ENCODE measurements at places on chromosomes 4 and X.

DNA sequence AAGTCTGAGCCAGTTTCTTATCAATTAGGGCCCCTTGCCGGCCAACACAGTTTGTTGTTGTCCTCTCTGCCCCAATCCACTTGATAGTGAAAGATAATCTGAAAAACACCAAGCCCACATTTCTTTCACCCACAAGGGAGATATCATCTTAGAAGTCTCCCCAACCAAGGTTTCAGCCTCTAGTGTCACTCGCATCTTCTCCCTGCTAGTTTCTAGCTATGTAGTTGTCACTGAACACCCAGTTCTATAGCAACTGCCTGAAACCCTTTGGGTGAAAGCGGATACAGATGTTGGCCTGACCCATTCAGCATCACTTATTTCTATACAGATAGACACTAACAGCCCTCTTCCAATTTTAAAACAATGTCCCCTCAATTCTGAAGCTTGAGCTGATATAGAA, 116.3 kb downstream of the BMP15 start:
- no peak for DNase-seq

GRCh38 chr4:48667148-48667547, 112.9 kb downstream of the FRYL start:
- no peak for DNase-seq

DNA sequence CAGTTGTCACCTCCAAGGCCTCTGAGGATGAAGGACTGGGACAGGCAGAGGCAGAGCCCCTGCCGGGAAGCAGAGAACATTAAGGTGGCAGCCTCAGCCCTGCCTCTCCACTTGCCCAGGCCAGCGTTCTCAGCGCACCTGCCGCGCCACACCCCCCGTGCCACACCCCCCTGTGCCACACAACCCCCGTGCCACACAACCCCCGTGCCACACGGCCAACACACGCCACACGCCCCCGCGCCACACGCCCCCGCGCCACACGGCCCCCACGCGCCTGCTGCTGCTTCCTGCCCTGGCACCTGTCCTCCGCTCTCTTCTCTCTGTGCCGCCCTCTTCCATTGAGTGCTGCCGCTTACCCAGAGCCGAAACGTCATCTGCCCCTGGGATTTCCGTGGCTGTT, 58.0 kb upstream of the ZFP42 start:
- DNase-seq: no peak

- no peak for DNase-seq
Observed at GRCh38 chr4:123930996-123931395, 534.4 kb downstream of the SPRY1 start.

GRCh38 chr4:176981074-176981473, 188.4 kb upstream of the VEGFC start:
- no peak for DNase-seq

DNA sequence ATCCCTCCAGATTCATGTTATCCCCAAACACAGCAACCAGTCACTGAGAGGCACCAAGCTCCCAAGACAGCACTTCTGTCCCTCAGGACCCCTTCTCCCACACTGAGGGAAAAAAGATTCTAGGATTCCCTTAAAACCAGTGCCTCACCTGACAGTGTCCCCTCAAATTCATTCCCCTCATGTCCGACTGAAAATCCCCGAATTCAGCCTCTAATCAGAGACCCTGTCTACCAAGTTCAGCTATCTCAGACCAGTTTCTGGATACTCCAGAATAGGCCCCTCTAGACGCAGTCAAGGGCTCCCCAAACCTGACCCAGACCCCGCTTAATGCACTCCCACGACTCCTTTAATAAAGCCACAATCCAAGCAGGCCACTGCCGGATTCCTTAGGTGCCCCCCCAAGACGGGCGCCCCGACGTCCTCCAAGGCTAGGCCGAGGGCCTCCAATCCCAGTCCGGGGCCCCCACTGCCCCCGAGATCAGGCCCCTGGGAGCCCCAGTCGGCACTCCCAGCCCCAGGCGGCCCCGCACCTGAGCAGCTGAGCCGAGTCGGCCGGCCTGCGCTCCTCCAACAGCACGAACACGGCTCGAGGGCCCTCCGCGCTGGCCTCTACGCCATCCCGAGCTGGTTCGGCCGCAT, 457 bp downstream of the TFE3 start:
- DNase-seq: no peak

GRCh38 chrX:35858906-35859305, 60.6 kb upstream of the CFAP47 start:
- no peak for DNase-seq

DNA sequence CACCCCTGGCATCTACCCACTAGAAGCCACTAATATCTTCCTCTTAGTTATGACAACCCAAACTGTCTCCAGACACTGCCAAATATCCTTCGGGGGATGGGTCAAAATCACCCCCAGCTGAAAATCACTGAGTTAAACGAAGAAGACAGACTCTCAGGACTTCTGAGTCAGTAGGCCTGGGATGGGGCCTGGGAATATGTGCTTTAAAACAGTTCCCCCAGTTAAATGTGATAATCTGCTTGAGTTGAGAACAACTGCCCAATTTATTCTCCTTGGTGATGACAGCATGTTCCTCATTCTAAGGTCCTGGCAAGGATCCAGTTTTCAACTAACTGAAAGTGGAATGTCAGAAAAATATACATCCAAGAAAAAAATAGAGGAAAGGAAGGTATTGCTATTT, 52.4 kb downstream of the CBLL2 start:
- no peak for DNase-seq

GRCh38 chrX:132393485-132393884, 95.4 kb downstream of the MBNL3 start:
- no peak for DNase-seq

DNA sequence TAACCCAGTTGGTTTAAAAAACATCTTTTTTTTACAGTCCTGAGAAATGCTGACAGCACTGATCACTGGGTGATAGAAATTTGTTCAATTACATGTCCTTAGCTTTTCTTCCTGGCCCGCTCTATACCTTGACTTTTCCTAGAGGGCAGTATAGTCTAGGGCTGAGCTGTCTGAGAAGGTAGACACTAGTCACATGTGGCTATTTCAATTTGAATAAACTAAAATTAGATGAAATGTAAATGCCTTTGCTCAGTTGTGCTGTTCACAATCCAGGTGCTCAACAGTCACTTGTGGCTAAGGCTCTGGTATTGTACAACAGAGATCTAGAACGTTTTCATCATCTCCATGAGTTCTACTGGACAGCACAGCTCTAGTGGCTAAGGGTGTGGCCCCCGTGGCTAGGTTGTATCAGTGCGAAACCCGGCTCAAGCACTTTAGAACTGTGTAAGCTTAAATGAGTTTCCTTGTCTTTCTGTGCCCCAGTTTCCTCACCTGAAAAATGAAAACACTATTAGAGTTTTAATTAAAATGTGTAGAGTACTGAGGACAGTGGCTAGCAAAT, 111.6 kb upstream of the WDR17 start:
- no peak for DNase-seq

- no peak for DNase-seq
Observed at GRCh38 chr4:188992706-188993105, 853.5 kb downstream of the TRIML1 start.

DNA sequence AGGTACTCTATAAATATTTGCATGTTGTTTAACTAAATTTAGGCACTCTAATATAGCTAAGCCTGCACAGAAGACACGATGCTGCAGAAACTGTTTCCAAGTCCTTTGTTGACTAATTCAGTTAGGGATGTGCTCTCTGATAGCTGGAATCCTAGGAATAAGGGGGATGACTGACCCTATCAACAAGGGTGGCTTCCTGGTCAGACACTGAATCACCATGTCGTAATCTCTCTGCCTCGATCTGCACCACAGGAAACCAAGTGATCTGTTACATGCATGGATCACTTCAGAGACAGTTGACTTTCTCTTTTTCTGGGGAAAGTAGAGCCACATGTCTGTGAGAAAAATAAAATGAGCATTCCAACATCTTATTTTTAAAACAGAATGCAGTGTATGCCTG, 169.1 kb downstream of the GUCY2F start:
- no peak for DNase-seq

DNA sequence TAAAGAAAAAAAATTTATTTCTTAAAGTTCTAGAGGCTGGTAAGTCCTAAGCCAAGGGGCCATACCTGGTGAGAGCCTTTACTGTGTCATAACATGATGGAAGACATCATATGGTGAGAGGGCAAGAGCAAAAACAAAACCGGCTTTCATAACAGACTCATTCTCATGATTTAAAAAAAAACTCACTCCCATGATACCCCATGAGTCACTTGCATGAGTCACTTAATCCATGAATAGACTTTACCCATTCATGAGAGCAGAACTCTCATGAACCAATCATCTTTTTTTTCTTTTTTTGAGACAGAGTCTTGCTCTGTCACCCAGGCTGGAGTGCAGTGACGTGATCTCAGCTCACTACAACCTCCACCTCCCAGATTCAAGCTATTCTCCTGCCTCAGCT, 369.7 kb upstream of the DIAPH2 start:
- DNase-seq: peak; percentile 18

- no peak for DNase-seq
Observed at GRCh38 chrX:72573158-72573511, 492 bp upstream of the HDAC8 start.

GRCh38 chr4:144647095-144647561, 1.2 kb downstream of the HHIP start:
- DNase-seq: peak; percentile 16

GRCh38 chrX:152520653-152521052, 69.5 kb upstream of the GABRA3 start:
- DNase-seq: no peak

GRCh38 chr4:67727124-67727850, 26.3 kb upstream of the UBA6 start:
- DNase-seq: peak; percentile 20

- no peak for DNase-seq
Observed at GRCh38 chr4:56654238-56654632, 26.9 kb downstream of the HOPX start.

GRCh38 chr4:15714141-15714540, 11.3 kb downstream of the BST1 start:
- DNase-seq: no peak

DNA sequence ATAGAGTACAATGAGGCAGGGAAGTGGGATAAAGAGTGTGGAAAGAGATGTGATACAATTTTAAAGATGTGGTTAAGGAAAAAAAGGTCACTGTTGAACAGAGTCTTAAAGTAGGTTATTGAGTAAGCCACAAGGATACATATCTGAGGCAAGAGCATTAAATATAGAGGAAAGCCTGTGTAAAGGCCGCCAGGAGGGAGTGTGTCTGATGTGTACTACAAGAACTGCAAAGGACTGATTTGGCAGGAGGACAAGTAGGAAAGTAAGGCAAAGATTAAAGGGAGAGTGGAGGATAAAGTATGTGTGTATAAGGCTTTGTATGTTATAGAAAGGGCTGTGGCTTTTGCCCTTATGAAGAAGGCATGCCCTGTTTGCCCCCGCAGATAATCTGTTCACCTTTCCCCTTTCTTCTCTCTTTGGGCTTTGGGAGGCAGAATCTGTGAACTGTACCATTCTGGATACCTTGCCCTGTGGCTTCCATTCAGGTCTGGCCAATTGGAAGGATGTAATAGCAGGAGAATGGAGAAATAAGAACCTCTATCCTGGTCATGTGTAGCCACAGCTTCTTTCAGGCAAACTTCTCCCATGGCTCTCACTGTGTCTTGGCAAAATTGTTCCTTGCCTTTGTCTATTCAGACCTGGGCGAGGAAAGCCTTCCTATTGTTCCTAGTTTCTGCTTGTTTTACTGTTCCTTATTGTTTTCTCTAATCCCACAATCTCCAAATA, 68.9 kb upstream of the FAM47B start:
- DNase-seq: no peak

DNA sequence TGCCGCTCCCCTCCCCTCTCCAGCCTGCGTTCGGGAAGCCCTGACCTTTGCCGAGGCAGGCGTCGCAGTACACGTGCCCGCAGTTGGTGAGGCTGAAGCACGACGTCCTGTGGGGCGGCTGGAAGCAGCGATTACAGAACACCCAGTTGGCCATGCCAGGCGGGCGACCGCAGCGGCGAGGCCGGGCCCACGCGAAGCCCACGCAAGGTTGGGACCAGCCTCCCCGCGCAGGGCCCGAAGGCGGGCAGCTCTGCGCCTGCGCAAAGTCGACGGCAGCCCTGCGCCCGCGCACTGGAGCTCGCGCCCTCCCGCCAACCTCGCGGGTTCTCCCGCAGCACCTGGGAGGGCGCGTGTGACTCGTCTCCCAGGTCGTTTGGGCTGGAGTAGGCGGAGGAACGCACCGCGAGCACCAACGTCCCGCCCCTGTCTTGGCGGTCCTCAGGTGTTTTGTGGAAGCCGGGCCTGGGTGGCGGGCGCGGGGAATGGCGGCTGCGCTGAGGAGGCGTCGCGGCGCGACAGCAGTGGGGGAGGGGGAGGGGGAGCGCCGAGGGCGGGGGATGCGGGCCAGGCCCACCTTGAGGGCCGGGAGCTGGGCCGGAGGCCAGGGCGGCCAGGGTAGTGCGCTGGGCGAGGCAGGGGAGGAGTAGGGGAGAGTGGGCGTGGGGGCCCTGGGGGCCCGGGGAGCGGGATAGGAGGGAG, at the start of gene RNF212:
RNF212 (minus strand) TSS at position 254 of the 699 bp plus-strand sequence; CDS start at position 154, 100 bp downstream.
- DNase-seq: no peak

DNA sequence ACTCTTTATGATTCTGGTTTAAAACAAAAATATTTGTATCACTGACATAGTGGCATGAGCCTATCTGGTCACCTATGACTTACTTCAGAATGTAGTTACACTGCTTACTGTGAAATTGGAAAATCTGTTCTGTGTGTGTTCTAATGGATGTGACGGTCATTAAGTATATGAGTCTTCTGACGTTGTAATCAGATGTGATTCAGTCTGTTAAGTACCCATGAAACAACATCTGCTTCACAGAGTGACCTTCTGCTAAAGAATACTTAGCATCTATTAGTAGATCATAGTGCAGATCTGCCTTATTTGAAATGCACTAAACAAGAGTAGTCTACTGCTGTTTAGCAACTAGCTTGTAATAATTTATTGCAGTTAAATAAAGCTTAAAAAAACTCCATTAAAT, 317.1 kb downstream of the DCTD start:
- DNase-seq: no peak

DNA sequence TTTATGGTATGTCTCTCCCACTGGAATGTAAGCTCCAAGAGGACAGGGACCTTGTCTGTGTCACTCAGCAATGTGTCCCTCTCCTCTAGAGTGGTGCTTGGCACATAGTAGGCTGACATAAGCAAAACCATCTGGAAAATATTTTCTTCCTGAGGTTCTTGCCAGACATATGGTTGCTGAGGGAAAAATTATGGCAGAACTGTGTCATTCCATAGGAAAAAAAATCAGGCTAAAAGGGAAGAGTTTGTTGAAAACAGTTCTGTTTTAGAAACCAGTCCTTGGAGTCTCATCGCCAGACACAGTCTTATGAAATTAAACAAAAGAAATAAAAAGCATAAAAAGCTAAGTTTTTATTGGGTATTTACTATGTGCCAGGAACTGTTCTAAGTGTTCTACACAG, 60.9 kb downstream of the RTL9 start:
- no peak for DNase-seq

- DNase-seq: no peak
Observed at GRCh38 chrX:8349816-8350544, 114.7 kb upstream of the VCX3B start.

DNA sequence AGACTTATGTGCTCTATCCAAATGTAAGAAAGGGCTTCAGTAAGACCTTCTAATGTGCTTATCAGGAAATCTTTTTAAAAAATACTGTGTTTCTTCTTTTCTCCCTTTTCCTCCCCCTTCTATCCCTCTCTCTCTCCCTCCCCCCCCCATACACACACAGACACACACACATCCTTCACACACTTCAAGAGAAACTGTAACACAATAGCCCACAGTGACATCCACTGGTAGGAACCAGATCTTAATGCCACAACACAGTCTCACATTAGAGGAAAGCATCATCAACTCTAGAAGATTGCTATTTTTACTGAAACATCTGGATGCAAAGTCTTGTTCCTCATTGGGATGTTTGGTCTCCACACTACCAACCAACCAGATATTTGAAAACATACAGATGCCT, 4.6 kb downstream of the PCDH19 start:
- DNase-seq: no peak

Measured in activated CD4-positive, alpha-beta T cell treated with anti-CD3 and anti-CD28 coated beads, Interleukin-2, amount 50 U/mL, for 16 hours (primary cell).